Urinary bladder (tissue), 4 donors: ENCODE measurements at places on chromosomes 5 and 9. TPM values are rescaled to one million over a fixed set of nuclear protein-coding genes. Genes with fewer than 3 reads are reported as not detected.

DNA sequence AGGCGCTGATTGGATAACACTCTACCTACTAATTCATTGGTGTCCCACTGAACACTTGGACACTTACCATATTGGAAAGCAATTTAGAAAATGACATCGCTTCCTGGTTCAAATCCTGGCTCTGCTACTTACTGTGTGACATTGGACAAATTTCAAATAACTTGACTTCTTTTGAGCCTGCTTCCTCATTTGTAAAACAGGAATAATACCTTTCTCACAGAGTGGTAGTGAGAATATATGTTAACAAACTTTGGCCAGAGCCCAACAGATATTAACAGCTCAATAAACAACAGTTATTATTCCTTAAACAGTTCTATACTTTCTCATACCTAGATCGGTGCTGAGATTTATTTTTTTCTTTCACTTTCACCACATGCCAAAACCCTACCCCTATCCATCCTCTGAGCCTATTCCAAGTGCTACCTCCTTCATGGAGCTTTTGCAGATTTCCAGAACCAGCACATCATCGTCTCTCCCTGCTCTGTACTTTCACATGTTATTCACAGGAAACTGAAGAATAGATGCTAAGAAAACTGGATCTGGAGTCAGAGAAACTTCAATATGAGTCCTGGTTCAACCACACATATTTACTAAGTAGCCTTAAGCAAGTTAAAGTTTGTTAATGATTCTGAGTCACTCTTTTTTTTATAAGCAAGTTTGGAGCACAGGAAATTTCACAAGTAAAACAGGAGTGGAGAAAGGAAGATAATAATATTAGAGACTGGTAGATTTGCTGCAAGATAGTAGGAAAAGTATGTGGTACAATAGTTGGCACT is 92.3 kb downstream of the STRBP start:
- DNase-seq, result no peak

- DNase-seq, result no peak
These were observed 268.6 kb upstream of the ARRDC3 start for GRCh38 chr5:91651704-91652103.

- no peak for DNase-seq
These were observed 26.7 kb downstream of the SRFBP1 start for GRCh38 chr5:121988488-121988887.

- no peak for DNase-seq
These were observed 8.0 kb upstream of the HABP4 start for GRCh38 chr9:96441798-96442445.

GRCh38 chr9:125513668-125514413 is 193.2 kb downstream of the MAPKAP1 start:
- DNase-seq, result no peak

GRCh38 chr5:105836887-105837286 is 1833.8 kb downstream of the EFNA5 start:
- DNase-seq, result no peak

The ARHGEF39 gene
- 4.7 TPM for total RNA-seq

The FBXO10 gene
- 9.5 TPM for total RNA-seq

The NR4A3 gene
- total RNA-seq, result 4.7 TPM

The UGT3A2 gene
- 0.58 TPM for total RNA-seq
